ENCODE measurements at places on chromosomes 3 and 15.

DNA sequence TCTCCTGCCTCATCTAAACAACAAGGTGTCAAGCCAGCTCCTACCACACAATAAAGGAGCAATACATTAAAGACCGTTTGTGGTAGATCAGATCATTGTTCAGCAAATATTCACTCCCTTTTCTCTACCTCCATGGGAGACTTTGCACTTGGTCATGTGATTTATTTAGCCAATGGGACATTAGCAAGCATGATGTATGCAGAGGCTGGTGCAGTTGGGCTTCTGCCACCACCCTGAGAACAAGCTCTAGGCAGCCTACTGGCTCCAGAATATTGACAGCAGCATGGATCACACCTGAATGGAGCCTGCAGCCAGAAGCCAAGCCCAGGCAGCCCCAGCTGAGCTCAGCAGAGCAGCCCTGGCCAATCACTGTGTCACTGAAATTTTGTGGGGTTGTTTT, 99.4 kb upstream of the UBE2E2 start:
- no peak for DNase-seq

- no peak for DNase-seq
Observed at GRCh38 chr3:126834596-126835471, 130.8 kb downstream of the CHCHD6 start.

DNA sequence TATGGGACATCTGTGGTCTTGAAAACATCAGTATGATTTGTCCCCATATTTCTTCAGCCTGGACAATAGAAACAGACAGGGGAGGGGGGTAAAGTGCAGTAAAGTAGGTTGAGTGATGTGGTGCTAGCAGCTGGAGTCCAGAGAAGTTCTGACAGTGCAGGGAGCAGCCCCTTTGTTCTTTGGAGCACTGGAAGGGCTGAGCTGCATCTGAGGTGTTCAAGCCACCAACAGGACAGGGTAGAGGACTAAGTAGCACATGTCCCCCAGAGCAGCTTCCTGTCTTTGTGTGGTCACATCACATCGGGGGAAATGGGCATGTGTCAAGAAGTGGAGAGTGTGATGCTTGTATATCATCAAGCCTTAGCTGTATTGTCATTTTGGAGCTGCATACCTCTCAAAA, 12.1 kb downstream of the MRPS22 start:
- DNase-seq, result no peak

DNA sequence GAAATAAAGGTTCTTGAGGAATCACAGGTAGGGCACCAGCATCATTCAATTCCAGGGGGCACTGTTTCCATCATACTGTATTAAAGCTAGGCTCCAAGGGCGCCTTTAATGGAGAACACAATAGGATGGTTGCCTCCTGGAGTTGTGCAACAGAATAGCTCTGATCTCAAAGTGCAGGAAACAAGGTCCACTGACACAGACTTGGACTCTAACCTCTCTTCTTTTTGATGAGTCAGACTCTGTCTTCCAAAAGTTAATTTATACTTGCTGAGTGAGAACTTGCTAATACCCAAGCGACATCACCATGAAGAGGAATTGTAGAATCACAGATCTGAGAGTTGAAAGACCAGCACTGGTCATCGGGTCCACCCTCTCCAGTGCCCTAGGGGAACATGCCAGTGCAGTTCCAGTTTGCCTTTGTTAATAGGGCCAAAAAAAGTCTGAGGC, 94.4 kb upstream of the PHLDB2 start:
- peak; percentile 82 for DNase-seq

DNA sequence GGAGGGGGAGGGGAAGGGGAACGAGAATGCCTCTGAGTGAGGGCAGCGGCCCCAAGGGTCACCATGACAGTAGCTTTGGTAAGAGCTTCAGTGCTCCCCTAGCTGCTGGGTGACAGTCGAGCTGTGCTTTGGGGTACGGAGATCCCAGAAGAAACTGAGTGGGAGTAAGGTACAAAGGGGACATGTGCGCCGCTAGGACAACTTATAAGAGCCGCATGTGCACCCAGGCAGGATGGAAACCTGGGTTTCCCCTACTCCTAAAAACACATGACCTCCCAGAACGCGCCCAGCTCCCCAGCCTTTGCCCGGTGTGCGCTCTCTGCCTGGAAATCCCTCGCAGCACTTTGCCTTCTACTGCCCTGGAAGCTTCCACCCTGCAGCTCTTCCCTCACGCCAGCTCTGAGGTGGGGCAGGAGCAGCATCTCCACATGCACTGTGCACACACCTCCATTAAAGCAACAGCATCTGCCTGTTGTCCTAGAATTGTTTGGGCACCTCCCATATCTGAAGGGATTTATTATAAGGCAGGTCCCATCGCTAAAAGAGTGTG, 232.2 kb downstream of the ADAMTS17 start:
- no peak for DNase-seq

GRCh38 chr3:145055375-145056076, 1083.9 kb downstream of the DIPK2A start:
- no peak for DNase-seq

DNA sequence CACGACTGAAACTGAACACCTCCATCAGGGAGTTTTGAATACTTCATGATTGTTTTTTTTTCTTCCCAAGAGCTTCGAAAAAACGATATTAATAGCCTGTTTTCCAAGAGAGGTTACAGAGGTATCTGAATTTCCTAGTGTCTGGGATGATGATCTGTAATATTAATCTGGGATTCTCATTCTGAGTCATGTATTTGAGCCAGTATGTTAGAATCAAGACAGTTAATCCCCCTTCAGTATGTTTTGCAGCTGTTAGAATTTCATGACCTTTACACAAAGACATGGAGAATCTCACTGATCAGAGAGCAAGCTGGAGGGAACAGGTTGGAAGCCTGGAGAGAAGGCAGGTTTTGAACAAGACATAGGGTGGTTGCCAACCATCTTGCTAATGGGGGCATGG, 234.5 kb upstream of the GAP43 start:
- DNase-seq, result no peak

DNA sequence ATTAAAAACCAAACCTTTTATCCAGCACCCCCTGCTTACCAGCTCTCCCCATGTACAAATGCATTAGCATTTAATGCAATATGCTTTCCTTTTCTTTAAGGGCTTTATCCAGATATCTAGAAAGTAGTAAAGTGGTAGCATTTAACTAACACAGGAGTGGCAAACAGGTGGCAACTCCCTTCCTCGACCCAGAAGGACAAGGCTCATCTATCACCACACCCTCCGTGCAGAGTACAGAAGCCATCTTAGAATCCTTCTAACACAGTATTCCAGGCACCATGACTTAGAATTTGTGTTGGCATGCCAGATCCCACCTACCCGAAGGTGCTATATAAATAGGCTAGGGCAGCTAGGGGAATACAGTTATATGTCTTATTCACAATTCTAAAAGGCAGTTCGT, 148.6 kb upstream of the NSMCE3 start:
- no peak for DNase-seq

All from bronchial epithelial cell (primary cell).